Sciatic nerve (tissue), 2 donors: ENCODE measurements at places on chromosomes 5 and 9. TPM values are rescaled to one million over a fixed set of nuclear protein-coding genes. Genes with fewer than 3 reads are reported as not detected.

Gene AIF1L
- 92.1 TPM for total RNA-seq

Gene ACOT12
- total RNA-seq, result not detected

Gene CMBL
- 17.5 TPM for total RNA-seq

Gene IRX4
- total RNA-seq, result not detected

Gene CD14
- 107 TPM for total RNA-seq

Gene ZFP2
- 4.8 TPM for total RNA-seq

Gene BHMT
- total RNA-seq, result 3.2 TPM

Gene TMEM174
- not detected for total RNA-seq

Gene INSYN2B
- 0.27 TPM for total RNA-seq

Gene ITK
- 4.8 TPM for total RNA-seq

Gene SPACA9
- 9.3 TPM for total RNA-seq

Gene SLC34A1
- total RNA-seq, result not detected
